ENCODE measurements at places on chromosomes 16 and 17.

DNA sequence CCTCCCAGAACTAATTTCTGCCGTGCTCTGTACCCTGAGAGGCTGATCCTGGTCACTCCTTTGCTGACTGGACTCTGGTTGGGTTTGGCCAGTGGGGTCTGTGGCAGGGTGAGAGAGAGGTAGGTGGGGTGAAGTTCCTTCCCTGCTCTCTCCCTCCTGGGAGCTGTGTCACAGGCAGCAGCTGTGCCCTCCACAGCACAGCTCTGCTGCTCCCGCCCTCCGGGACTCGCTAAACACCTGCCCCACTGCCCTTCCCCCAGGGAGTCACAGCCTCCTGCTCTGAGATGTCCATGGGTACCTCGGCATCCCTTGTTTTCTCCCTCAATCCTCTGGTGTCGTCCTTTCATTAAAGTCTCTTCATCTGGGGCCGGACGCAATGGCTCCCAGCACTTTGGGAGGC lies 66.4 kb downstream of the SRCIN1 start:
- DNase-seq = no peak

DNA sequence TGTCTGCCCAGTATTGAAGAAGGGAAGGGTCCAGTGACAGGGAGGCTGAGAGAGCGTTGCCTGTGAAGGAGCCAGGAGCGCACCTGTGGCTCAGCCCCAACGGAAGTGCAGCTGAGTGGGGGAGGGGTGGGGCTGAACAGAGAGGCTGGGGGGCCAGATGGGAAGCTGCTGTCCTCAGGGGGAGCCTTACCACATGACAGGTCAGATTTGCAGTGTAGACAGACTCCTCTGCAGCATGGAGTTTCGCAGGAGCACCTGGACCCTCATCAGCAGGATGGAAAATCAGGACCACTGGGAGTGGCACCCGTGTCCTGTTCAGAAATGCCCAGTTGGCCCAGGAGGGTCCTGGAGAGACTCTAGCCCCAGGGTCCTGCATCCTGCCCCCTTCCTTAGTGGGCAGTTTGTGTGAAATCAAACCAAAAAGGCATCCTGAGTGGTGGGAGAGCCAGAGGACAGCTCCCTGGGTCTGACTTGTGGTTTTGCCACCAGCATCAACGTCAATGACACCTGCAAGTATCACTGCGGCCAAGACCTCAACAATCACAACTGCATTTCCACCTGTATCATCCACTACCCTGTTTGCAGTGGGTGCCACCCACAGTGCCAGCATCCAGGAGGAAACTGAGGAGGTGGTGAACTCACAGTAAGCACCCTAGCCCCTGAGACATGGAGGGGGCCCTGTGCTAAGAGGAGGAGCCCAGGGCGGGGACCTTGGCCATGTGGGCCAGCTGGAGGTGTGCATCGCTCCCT lies 7.8 kb downstream of the CD300A start:
- DNase-seq = no peak

DNA sequence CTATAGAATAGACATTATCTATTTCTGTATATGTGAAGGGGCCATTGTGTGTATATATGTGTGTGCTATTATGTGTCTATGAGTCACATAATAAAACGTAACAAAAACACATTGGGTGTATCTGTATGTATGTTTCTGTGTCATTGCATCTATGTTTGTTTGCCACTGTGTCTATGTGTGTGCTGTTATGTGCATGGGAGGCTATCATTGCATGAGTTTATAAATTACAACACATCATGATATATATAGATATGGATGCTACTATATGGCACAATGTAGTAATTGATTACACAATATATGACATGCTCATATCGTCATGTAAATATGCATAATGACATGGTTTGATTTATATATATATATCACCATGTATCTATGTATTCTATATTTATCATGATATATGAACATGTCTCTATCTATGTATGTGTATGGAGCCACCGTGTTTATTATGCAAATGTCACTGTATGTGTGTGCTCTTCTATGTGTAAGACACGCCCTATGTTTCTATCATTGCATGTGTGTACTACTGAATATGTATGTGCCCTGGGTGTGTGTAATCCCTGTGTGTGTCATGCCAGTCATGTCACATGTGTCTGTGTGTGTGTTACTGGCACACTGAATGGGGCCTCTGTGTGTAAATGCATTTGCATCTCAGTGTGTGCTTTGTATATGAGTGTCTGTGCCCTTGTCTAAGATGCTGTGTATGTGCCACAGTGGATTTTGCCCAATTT lies 1.4 kb upstream of the TSPOAP1 start:
- no peak for DNase-seq

DNA sequence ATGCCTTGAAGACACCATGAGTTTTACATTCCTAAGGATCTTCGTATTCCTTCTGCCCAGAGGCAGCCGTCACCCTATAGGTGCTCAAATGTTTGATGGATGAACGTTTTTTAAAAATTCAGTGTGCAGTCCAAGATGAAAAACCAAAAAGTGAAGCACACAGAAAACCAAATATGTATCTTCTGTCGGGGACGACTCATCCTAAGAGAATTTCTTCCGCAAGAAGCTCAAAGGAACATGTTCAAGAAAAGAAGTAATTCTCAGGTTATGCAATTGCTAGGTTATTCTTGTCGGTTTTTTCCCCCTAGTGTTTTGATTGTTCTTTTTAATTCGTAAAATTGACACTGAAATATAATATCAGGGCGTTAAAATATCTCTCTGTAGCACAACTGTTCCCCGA lies 1.4 kb downstream of the CENPV start:
- DNase-seq = no peak

DNA sequence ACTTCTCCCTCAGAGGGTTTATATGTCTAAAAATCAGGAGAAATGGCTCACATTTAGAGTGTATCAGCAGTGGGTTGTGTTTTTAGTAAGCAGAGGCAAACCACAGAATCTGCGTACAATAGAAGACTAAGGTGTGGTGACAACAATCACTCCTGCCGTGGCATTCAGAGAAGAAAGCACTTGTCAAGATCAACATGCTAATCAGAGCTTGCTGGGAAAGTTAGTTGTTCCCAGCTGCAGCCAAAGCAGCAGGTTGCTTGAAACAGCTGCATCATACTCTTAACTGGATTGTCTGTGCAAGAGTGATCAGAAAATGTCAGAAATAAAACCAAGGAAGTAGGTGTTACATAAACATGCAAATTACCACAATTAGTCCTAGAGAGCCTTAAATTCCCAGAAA lies 616.4 kb downstream of the CDH8 start:
- no peak for DNase-seq

Data from activated CD4-positive, CD25-positive, alpha-beta regulatory T cell (primary cell).